PC-9 (cell line): ENCODE measurements at places on chromosomes 6 and 20. TPM values are rescaled to one million over a fixed set of nuclear protein-coding genes. Genes with fewer than 3 reads are reported as not detected.

- DNase-seq: peak; percentile 3
- no peak overlapping the region for H3K27ac ChIP-seq
- H3K27me3 ChIP-seq: no peaks in the 10 kb centered on the region
- H3K4me3 ChIP-seq: no peak overlapping the region
Observed at GRCh38 chr6:114195631-114196403, 147.0 kb downstream of the HS3ST5 start.

The NKAPL gene
- total RNA-seq: not detected in 2 replicates

The SIM1 gene
- total RNA-seq: 0.13 and 0.15 TPM in 2 replicates

DNA sequence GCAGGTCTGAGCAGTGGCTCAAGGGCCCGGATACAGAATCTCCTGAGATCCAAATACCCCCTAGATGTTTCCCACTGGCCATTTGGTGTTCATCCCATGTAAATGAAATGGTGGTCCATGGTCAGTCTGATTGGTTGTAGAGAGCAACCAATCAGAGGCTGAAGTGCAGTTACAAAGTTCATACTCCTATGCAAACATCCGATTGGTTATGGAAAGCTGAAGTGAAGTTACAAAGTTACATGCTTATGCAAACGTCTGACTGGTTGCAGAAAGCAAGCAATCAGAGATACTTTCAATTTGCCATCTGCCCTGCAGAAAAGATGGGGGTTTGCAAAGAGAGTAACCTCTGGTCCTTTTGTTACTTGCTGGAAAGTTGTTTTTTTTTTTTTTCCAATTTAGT, 313.6 kb downstream of the CDKAL1 start:
- no peak for DNase-seq
- H3K27me3 ChIP-seq: no peaks in the 10 kb centered on the region
- no peaks in the 10 kb centered on the region for H3K36me3 ChIP-seq
- H3K27ac ChIP-seq: no peak overlapping the region

The SLC22A7 gene
- not detected in 2 replicates for total RNA-seq

GRCh38 chr6:37640786-37641395, 56.8 kb downstream of the MDGA1 start:
- peaks cover 37% of the 10 kb centered on the region for H3K4me1 ChIP-seq
- H3K27ac ChIP-seq: no peak overlapping the region
- no peaks in the 10 kb centered on the region for H3K36me3 ChIP-seq

The BFSP1 gene
- 10.4 and 13.8 TPM in 2 replicates for total RNA-seq

DNA sequence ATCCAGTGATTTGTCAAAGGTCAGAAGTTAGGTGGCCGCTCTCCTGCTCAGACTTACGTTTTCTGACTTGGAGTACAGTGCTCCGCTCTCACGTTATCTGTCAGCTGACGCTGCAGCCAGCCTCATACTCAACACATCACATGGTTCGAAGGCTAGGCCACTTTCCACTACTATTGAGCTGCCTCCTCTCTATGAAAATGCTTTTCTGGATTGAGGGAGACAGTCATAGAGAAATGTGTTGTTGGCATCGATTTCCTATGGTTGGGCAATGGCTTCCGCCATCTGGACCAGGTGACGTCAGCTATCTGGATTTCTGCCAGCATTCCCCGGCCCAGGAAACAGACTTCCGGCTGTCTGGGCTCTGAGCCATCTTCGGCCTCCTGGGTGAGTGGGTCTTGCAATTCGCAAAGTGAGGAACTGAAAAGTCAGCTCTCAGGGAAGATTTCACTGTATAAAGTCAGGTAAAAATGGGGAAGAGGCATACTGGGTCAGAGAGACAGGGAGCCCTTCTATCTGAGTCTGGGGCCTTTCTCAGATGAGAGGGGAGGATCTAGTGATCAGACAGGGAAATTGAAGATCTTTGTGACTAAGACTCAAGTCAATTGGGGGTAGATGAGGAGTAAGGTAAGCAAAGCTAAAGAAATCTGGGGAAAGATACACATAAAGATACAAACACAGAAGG, 37.5 kb upstream of the IER3 start:
- no peaks in the 10 kb centered on the region for H3K27me3 ChIP-seq
- peaks cover 51% of the 10 kb centered on the region for H3K4me1 ChIP-seq
- peak overlapping the region; percentile 93 for H3K27ac ChIP-seq
- DNase-seq: peak; percentile 91

The SPTLC3 gene
- total RNA-seq: 8.5 and 10.7 TPM in 2 replicates

The BPIFB2 gene
- not detected in 2 replicates for total RNA-seq

- H3K36me3 ChIP-seq: no peaks in the 10 kb centered on the region
- DNase-seq: peak; percentile 71
- H3K27me3 ChIP-seq: no peaks in the 10 kb centered on the region
- no peak overlapping the region for H3K4me3 ChIP-seq
- peak overlapping the region; percentile 20; the same call in 1 of the 2 replicates for H3K27ac ChIP-seq
Observed at GRCh38 chr6:25223490-25223991, 55.6 kb upstream of the CARMIL1 start.

DNA sequence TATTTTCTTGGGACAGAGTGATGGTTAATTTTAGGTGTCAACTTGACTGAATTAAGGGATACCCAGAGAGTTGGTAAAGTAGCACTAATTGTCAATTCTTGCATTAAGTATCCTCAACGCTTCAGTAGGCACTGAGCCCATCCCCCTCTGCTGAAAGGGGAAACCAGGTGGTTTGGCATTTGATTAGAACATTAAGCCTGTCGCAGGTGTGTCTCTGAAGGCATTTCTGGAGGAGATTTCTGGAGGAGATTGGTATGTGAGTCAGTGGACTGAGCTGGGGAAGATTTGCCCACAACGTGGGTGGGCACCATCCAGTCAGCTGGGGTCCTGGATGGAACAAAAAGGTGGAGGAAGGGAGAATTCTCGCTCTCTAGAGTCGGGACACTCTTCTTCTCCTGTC, 119.8 kb downstream of the RFX6 start:
- no peak overlapping the region for H3K4me3 ChIP-seq
- no peak overlapping the region for H3K27ac ChIP-seq
- no peak for DNase-seq
- no peaks in the 10 kb centered on the region for H3K27me3 ChIP-seq
- H3K4me1 ChIP-seq: no peaks in the 10 kb centered on the region
